Esophagus squamous epithelium (tissue), 5 donors: ENCODE measurements at places on chromosomes 3 and 15.
A peak's percentile ranks its signal among the peaks of the same experiment; 100 is the strongest.

GRCh38 chr3:148178503-148178902, 519.2 kb upstream of the AGTR1 start:
- DNase-seq: no peak

- DNase-seq: peak; percentile 70
These were observed at the start of gene SEC22A for GRCh38 chr3:123201557-123202427. Gene SEC22A, plus strand, starts transcription at chr3:123201943. Its CDS starts 7,275 bp downstream, at chr3:123209218.

DNA sequence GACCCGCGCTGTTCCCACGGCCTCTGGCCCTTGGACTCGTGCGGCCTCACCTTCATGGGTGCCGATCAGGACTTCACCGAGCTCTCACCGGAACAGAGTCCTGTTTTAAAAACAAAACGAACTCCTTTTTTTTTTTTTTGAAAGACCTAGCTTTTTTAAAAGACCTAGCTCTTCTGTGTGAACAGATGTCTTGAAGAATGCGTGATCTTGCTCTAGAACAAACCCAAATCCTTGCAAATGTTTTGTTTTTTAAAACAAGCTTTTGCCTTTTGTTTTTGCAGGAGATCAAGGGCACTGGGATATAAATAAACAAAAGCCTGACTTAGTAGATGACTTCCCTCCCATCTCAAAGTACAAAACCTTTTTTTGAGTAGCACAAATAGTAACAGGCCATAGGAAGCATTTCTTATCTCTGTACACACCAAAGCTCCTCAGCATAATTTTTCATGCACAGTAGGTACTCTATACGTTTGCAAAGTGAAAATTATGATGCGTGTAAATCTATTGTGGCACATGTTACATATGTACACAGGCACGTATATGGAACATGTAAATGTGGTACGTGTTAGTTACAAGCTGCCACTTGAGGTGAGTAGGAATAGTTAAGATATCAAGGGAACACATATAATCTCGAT, 1.1 kb upstream of the MSL2 start:
- no peak for DNase-seq

GRCh38 chr15:69225355-69226022, 65.1 kb downstream of the GLCE start:
- no peak for DNase-seq

DNA sequence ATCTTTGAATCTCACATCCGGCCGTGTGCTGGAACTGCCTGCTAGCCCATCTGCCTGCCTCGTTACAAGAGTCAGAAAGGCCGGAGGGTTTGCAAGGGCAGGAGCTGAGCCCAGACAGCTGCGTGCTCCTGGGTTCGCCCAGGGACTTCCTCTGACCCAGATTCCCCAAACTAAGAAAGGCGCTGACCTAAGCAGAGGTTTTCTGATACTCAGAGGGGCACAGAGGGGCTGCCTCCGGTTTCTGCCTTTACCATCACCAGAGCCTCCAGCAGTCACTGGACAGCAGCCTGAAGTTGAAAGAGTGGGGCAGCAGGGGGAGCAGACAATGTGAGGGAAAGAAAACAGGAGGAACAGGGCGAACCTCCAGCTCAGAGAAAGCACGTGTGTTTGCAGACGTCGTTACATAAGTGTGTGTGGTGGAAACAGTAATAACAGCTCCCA, 33.4 kb upstream of the RAD18 start:
- no peak for DNase-seq
